Osteocyte (in vitro differentiated cells): ENCODE measurements at places on chromosomes 3 and 15.

- DNase-seq: no peak
These were observed 167.6 kb upstream of the COL8A1 start for GRCh38 chr3:99470841-99471240.

- DNase-seq: no peak
These were observed 35.2 kb upstream of the GREM1 start for GRCh38 chr15:32682569-32682968.

- DNase-seq: no peak
These were observed 49.4 kb upstream of the SPATA12 start for GRCh38 chr3:57011022-57011421.

DNA sequence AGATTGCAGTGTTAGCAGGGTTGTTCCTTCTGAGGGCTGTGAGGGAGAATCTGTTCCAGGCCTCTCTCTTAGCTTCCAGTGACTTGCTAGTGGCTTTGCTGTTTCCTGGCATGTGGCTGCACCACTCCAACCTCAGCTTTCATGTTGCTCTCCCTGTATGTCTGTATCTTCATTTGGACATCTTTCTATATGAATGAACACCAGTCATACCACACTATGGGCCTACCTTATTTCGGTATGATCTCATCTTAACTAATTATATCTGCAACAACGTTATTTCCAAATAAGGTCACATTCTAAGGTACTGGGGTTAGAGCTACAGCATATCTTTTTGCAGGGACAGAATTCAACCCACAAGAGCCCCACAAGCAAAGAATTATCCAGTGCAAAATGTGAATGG, 356.7 kb upstream of the UMPS start:
- no peak for DNase-seq

- no peak for DNase-seq
These were observed 39.4 kb upstream of the WNT5A start for GRCh38 chr3:55526332-55527030.

GRCh38 chr3:35194666-35195065, 444.7 kb upstream of the ARPP21 start:
- DNase-seq: no peak

- no peak for DNase-seq
These were observed 76.8 kb downstream of the THBS1 start for GRCh38 chr15:39657668-39658067.

GRCh38 chr15:71094137-71094536, 21.1 kb upstream of the THSD4 start:
- DNase-seq: peak; percentile 32

- DNase-seq: no peak
These were observed 113.0 kb downstream of the PDE8A start for GRCh38 chr15:85094685-85095084.

DNA sequence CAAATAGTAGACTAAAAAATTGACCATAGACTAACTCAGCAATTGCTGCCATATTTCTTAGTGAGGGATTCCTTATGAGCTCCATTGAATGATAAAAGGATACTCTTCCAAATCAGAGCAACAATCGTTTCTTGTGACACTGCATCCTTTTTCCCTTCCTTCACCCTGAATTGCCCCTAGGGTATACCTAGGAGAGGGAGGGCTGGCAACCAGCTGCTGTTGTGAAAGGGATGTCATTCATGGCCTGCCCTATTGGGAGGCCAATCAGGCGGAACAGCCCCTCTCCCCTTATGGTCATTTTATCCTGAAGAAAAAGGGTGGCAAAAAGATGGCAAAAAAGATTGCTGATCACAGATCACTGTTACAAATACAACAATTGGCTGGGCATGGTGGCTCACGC, 26.3 kb downstream of the B3GNT5 start:
- DNase-seq: no peak

GRCh38 chr15:70160267-70160666, 62.5 kb upstream of the TLE3 start:
- no peak for DNase-seq

GRCh38 chr15:48644467-48644826, 1.1 kb downstream of the FBN1 start:
- no peak for DNase-seq

- no peak for DNase-seq
These were observed 3.6 kb downstream of the PLA2G4B start for GRCh38 chr15:41842229-41842628.

- peak; percentile 25 for DNase-seq
These were observed 17.3 kb upstream of the RYK start for GRCh38 chr3:134267996-134268395.

DNA sequence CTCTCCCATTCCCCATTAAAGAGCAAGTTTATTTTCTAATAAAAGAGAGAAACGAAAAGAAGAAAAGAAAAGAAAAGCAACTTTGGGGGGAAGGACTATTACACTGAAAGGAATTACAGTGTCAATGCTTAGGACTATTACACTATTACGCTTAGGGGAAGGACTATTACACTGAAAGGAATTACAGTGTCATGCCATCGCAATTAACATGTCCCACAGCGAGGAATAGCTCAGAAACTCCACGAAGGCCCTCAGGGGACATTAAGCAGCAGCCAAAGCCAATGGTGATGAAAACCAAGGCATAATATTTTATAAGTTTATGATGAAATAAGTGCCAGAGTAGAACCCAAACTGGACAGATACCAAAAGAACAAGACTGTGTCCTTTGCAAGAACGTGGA, 22.1 kb upstream of the DET1 start:
- no peak for DNase-seq

DNA sequence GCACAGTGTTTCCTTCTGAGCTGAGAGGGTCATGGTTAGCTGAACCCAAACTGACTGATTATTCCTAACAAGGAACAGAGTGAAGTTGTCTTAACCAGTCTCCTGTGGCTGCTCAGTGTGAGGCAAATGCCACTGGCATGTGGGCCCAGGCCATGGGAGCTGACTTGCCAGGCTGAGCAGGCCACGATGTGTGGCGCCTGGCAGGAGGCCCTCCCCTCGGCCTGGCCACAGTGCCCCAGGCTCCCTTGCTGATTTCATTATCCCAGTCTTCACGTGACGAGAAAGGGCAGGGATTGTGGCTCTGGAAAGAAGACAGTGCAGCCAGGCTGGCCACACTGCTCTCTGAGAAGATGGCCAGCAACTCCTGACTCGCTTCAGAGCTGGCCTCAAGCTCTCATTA, 58.8 kb downstream of the SLCO2A1 start:
- DNase-seq: no peak

GRCh38 chr3:177281292-177282118, 84.2 kb upstream of the TBL1XR1 start:
- no peak for DNase-seq

- no peak for DNase-seq
These were observed 59.5 kb upstream of the DPPA4 start for GRCh38 chr3:109396806-109397205.
